ENCODE measurements at places on chromosomes 11 and 22. TPM values are rescaled to one million over a fixed set of nuclear protein-coding genes. Genes with fewer than 3 reads are reported as not detected.

The MS4A12 gene
- not detected for total RNA-seq

The GRM5 gene
- total RNA-seq = not detected

The CCDC89 gene
- total RNA-seq = not detected

The TBX10 gene
- not detected for total RNA-seq

The NCAPD3 gene
- total RNA-seq = 31.0 TPM

The ADSL gene
- total RNA-seq = 91.9 TPM

The OR6A2 gene
- total RNA-seq = not detected

The SUSD2 gene
- total RNA-seq = 59.0 TPM

The TBX1 gene
- 3.1 TPM for total RNA-seq

The CD3D gene
- not detected for total RNA-seq

The POLR3H gene
- total RNA-seq = 47.0 TPM

The TMPRSS5 gene
- 0.14 TPM for total RNA-seq

The PATE2 gene
- total RNA-seq = not detected

The RAD9A gene
- 23.8 TPM for total RNA-seq

The KRTAP5-4 gene
- total RNA-seq = not detected

The MYOD1 gene
- total RNA-seq = not detected

The LARGE2 gene
- 3.4 TPM for total RNA-seq

The LAYN gene
- 5.3 TPM for total RNA-seq

The ENTHD1 gene
- not detected for total RNA-seq

The CCDC116 gene
- not detected for total RNA-seq

The TEX12 gene
- not detected for total RNA-seq

The GGT5 gene
- total RNA-seq = 1.3 TPM

The KCNJ1 gene
- not detected for total RNA-seq

The RPS25 gene
- 874 TPM for total RNA-seq

The KRTAP5-8 gene
- total RNA-seq = not detected

The TSG101 gene
- total RNA-seq = 110 TPM

The ACRV1 gene
- not detected for total RNA-seq

The FADS3 gene
- total RNA-seq = 47.2 TPM

The GVQW3 gene
- total RNA-seq = 1.4 TPM

The OSBP gene
- 29.9 TPM for total RNA-seq

The TRIM48 gene
- not detected for total RNA-seq

The CPT1B gene
- 15.7 TPM for total RNA-seq

The MEI1 gene
- total RNA-seq = not detected

The MLC1 gene
- not detected for total RNA-seq

The APOA4 gene
- not detected for total RNA-seq

The DAGLA gene
- 5.9 TPM for total RNA-seq

The FXYD6 gene
- 0.38 TPM for total RNA-seq

The POU2AF3 gene
- 0.94 TPM for total RNA-seq

The ENDOD1 gene
- 15.3 TPM for total RNA-seq

The SCGB1D2 gene
- not detected for total RNA-seq

The EMID1 gene
- total RNA-seq = 0.28 TPM

The SYT7 gene
- 1.2 TPM for total RNA-seq

The OR10D3 gene
- total RNA-seq = not detected

The POLA2 gene
- 14.1 TPM for total RNA-seq

All from A549 treated with DMSO at 1 μM for 4 hours (cell line).